ENCODE measurements at places on chromosomes 1 and 21. TPM values are rescaled to one million over a fixed set of nuclear protein-coding genes. Genes with fewer than 3 reads are reported as not detected.

DNA sequence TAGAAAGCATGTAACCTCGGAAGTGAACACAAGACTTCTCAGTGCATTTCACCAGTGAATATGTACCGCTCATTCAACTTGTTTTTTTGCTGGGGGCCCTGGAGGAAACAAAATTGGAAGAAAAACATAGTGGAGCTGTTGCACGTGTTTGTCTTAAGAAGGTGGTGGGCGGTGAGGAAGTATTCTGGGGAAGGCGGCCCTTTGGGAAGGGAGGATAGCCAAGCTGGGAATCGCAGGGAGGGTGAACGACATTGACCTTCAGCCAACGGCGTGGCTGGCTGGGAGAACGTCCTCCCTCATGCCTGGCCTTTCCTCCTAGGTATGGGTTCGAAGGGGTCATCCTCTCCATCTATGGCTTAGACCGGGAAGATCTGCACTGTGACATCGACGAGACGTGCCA, 19.4 kb downstream of the TFF3 start:
- DNase-seq, result no peak
- H3K27ac ChIP-seq, result no peak overlapping the region
- H3K36me3 ChIP-seq, result no peaks in the 10 kb centered on the region
- H3K27me3 ChIP-seq, result no peaks in the 10 kb centered on the region

- no peak for DNase-seq
- H3K4me1 ChIP-seq, result peaks cover 14% of the 10 kb centered on the region
- no peak overlapping the region for H3K4me3 ChIP-seq
- H3K36me3 ChIP-seq, result no peaks in the 10 kb centered on the region
- peaks cover 32% of the 10 kb centered on the region for H3K27me3 ChIP-seq
- no peak overlapping the region for H3K27ac ChIP-seq
Measured at GRCh38 chr21:42596657-42597056, 56.8 kb upstream of the PDE9A start.

DNA sequence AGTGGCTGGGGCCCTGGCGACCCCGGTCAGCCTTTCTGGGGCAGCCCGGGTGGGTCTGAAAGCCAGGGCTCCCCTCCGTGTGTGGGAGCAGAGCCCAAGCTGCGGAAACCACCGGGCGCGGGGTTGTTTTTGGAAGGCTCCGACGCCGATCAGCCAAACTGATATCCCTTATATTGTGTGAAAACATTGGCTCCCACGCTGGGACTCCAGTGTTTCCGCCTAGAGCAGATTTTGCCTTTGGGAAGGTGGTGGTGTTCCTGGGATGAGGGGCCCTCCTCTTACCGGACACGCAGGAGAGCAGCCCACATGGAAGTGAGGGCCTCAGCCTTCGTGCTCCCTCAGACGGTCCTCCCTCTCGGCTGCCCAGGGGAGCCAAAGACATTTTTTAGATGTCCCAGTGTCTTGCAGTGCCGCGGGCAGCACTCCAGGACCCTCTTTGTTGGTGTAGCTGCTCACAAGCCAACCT, 54.3 kb downstream of the NGF start:
- H3K36me3 ChIP-seq, result no peaks in the 10 kb centered on the region
- DNase-seq, result no peak
- H3K27me3 ChIP-seq, result no peaks in the 10 kb centered on the region
- H3K27ac ChIP-seq, result no peak overlapping the region

GRCh38 chr1:3134381-3135072, 65.5 kb downstream of the PRDM16 start:
- H3K36me3 ChIP-seq, result no peaks in the 10 kb centered on the region
- H3K4me1 ChIP-seq, result no peaks in the 10 kb centered on the region
- DNase-seq, result no peak
- H3K27ac ChIP-seq, result no peak overlapping the region

GRCh38 chr1:193498088-193498655, 311.8 kb upstream of the B3GALT2 start:
- no peaks in the 10 kb centered on the region for H3K36me3 ChIP-seq
- 0 out of 2 replicates have a peak, but pooled peaks cover 3% of the 10 kb centered on the region for H3K4me1 ChIP-seq
- no peaks in the 10 kb centered on the region for H3K27me3 ChIP-seq
- H3K4me3 ChIP-seq, result no peak overlapping the region
- DNase-seq, result no peak

The ZNF593OS gene
- not detected for total RNA-seq

The MSH4 gene
- total RNA-seq, result 0.30 TPM
